ENCODE measurements at places on chromosomes 12 and 14.

DNA sequence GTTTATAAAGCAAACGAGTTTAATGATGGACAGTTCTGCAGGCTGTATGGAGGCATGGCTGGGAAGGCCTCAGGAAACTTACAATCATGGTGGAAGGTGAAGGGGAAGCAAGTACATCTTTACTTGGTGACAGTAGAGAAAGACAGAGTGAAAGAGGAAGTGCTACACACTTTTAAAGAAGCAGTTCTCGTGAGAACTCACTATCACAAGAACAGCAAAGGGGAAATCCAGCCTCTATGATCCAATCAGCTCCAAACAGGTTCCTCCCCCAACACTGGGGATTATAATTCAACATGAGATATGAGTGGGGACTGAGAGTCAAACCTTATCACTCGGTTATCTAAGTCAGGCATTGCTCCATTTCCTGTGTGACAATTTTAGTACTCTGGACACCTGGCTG lies 189.9 kb upstream of the CNTN1 start:
- DNase-seq: no peak

- DNase-seq: peak; percentile 6
Observed at GRCh38 chr14:96424109-96424989, 32.4 kb downstream of the AK7 start.

DNA sequence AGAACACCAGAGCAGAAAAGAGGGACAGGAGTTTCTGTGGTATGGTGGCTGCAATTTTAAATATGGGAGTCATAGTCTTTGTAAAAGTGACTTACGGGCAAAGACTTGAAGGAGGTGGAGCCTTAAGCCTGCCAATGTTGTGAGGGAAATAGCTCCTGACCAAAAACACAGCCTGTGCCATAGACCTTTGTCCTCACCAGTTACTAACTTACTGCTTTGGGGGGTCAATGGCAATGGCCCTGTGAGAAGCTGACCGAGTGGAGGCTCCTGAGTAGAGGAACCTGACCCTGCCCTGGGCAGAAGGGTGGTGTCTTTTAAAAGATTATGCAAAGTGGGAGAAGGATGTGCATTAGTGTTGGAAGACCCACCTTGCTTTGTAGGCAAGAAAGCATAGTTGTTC lies 3.8 kb downstream of the MTHFD1 start:
- DNase-seq: no peak

DNA sequence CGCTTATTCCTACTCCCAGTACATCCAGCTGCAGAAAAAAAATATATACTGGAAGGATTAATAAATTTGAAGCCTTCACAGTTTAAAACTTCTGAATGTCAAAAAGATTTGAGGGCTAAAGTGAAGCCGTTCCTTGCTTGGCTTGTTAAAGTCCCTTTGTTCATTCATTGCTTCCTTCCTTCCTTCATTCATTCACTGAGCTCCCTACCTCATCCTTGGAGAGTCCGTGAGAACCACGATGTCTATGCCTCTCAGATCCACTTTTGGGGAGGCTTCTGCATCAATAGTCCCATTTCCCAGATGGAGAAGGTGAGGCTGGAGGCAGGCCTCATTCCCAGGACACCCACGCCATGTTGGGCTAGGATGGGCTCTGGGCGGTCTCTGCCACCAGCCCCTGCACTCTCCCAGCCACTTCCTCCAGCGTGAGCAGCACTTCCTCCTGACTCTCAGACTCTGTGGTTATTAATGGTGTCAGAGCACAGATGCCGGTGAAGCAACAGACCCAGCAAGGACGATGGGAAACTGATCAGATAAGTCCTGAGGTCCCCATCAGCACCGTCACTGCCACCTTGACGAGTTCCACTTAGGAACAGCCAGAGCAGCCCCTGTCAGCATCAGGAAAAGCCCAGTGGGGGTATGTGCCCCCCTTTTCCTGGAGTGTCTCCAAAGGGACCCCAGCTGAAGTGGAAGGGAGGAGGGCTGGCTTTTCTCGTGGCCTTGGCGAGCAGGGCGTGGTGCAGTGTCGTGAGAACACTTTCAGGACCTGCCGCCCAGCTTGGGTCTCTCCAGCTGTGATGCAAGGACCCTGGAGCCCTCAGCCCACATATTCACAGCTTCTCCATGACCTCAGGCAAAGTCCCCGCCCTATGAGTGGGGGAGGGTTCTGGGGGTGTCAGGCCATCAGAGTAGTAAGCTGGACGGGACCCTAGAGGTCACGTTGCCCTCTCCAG lies 21.2 kb downstream of the ASB2 start:
- DNase-seq: peak; percentile 36

GRCh38 chr12:122729583-122730214 lies 945 bp downstream of the HCAR1 start:
- no peak for DNase-seq

- DNase-seq: no peak
Observed at GRCh38 chr14:100117633-100118395, 41.6 kb downstream of the DEGS2 start.

DNA sequence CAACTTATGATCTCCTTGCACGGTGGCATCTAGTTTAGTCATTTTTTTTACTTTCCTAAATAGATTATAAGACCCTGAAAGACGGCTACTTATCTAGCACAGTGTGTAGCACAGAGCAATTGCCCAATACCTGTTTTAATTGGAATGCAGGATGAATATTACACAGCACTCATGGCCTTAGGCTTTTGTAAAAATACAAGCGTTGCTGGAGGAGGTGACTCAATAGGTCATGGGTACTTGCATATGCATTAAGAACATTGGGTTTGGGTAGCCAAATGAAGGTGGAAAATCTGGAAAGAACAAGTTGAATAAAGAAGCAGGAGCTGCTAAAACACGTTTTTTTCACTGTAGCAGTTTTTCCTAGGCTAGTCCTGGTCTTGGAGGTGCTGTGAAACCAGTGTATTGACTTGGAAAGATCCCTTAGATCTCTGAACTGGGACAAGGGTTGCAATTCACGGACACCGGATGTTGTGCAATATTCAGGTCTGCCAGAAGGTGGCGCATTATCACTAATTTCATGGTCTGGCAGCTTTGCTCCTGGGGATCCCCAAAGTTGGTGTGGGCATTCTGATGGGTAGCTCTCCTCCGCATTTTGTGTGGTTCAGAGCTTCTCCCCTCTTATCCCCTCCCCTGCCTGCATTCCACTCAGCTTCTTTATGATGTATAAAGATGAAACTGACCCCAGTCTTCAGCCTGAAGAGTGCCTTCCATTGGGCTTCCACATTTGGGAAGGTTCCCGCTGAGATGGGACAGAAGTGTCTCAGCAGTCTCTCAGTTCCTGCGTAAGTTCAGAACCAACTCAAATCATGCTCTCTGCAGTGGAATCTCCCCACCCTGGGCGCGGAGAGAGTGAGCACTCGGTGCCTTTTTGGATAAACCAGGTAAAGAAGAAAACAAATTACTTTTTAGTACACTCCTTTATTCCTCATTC lies 278.3 kb downstream of the NRXN3 start:
- no peak for DNase-seq

DNA sequence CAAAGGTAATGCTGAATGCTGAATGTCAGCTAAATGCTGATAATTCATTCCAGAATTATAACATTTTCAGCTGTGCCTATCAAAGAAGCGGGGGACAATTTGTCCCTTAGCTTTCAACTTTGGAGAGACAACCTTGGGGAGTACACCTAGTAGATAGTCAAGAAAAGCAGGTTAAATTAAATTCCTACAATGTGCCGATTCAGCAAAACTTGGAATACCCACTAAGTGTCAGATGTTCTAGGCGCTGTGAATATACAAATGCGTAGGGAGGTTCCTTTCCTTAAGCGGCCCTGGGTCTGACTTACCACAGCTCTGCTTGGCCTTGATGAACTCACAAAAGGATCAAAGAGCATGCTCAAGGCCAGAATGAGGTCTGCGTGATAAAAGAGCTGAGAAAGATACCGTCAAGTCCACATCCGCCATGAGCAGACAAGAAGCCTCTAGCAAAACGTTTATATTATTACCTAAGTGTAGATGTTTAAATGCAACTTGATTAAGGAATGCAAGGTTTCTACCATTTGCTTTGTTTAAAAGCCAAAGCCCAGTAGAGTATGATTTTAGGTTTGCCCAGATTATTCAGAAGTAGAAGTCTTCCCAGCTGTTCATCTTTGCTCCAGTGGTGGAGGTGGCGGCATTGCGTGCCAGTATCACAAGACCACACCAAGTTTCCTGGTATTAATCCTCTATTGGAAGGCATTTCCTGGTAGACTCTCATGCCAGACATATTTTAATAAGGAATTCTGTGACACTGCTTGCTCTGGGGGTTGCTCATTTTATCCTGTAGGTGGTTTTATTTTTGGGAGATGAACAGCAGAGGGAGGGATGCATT lies 368.6 kb downstream of the DPF3 start:
- no peak for DNase-seq

DNA sequence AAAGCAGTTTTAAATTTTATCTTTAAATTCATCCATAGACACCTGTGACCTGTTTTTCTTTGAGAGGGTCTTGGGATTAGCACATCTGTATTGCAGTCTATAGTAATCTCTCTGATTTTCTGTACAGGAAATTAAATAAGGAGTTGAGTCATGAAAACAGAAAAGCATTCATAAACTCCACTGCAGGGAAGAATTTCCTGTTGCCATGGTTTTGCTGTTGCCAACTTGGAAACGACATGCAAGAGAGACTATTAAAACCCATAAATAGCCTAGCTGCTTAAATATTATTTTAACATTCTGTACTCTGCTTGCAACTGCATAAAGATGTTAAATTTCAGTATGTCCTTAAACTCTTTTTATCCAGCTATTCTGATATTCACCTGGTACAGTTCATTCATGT lies 281.0 kb upstream of the RGS6 start:
- no peak for DNase-seq

DNA sequence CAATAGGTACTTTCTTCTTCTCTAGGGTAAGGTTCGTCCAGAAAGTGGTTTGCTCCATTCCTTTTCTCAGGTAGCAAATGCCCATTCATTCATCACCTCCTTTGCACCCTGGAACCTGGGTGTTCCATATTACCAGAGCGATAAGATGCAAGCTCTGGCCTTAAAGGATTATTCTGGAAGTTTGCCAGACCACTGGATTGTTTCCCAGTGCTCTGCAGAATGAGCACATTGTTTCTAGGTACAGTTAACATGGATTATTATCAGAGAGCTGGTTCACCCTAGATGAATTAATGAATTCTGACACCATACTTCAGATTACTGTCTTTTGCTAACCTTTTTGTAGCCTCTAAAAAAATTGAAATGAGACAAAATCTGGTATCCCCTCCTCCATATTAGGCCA lies 170.9 kb upstream of the BMP4 start:
- no peak for DNase-seq

GRCh38 chr12:6172862-6173261 lies 27.3 kb upstream of the CD9 start:
- no peak for DNase-seq
